ENCODE measurements at places on chromosomes 5 and 9.

DNA sequence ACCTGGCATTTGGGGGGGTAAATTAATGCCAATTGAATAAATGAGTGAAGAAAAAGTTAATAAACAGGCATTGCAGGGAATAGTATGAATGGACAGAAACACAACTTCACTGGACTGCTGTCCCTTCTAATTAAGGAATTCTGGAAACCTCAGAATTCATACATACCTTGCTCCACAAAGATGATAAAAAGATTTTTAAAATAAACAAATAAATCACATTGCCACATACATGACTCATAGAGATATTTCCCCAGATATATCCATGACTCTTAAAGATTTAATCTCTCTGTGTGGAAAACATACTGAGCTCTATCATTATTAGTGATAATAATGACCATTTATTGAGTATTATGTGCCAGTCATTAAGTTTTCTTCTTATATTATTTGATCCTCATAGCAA is 469.0 kb upstream of the MEF2C start:
- DNase-seq = no peak

- DNase-seq = no peak
Measured at GRCh38 chr5:62282064-62282463, 23.9 kb upstream of the KIF2A start.

DNA sequence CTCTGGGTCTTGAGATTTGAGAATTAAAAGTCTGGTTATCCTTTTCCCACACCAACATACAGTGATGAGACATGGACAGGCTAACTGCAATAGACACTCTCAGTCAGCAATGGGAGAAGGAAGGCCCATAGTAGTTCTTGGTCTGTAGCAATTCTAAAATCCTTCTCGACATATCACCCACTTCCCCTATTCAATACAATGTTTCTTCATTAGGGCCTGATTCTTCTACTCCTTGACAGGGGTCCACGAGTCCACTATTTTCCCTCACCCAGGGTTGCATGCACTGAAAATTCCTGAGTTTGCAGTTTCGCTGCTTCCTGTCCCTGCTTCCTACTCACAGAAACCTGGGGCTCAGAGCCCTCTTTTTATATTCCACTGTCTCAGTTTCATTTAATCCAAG is 402.8 kb downstream of the MAT2B start:
- no peak for DNase-seq

DNA sequence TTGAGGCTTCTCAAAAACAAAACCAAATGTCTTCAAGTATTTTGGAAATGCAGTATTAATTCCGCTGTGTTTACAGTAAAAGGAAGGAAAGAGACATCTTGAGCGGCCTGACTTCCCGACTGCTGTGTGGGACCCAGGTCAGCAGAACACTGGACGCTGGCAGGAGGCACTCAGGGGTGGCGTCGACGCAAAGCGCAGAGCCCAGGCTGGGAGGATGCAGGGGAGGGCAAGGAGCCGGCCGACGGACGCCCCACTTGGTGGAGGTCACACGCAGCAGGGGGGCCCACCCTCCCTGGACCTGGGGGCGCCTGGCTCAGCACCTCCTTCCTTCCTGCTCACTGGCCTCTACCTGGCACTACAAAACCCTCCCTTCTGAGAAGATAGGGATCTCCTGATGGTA is 19.7 kb downstream of the SLC12A7 start:
- DNase-seq = no peak

DNA sequence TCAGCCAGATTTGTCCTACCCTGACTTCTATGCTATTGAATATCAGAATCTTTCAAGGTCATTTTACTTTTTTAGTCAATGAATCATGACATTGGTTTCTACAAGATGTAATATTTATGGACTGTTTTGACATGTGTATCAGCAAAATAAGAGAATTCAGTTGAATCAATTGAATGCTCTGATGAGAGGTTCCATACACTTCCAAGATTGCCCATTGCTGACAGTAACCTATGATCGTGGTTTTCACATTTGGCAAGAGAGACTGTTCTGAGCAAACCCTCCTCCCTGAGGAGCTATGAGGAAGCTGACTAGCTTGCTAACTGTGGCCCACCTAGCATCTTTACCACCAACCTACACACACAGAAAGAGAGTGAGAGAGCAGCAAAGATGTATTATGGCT is 56.7 kb upstream of the FST start:
- DNase-seq = no peak

GRCh38 chr9:28329323-28329722 is 756.0 kb upstream of the C9orf72 start:
- DNase-seq = no peak

DNA sequence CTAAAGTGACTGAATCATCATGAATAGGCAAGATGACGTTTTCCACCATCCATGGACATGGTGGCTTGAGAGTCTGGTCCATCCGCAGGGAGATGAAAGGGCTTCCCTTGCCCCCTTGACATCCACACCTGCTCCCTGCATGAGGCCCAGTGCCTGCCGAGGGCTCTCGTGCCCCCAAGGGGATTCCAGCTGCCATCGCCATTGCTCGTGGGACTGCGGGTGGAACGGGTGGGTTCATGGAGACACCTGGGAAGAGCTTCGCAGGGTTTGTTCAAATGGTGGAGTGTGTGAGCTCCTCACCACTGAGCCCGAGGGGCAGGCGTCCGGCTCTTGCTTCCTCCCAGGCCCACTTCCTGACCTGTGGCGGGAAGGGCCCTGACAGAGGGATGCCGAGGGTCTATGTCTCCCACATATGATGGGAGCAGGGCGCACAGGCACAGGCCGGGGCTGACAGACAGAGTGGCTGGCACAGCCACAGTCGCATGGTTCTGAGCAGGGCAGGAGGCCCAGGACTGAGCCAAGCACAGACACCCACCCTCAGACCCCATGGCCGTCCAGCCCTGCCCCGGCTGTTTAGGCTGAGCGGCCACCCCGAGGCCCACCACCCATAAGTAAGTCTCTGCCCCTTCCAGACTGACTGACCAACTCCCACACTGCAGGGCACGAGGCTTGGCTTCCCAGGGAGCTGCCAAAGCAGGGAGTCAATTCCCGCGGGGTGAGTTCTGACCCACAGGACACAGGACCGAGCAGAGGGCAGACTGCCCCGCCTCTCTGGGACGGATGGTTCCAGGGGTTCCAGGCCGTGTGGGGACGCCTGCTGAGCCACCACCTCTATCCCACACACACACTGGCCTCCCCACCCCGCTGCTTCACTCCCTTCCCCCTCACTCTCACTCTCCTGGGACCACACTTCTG is 70.0 kb upstream of the PPP1R26 start:
- no peak for DNase-seq

GRCh38 chr5:90264689-90265544 is 144.6 kb downstream of the CETN3 start:
- DNase-seq = no peak

- no peak for DNase-seq
Measured at GRCh38 chr5:122173474-122174415, 44.4 kb downstream of the ZNF474 start.

GRCh38 chr9:81822301-81822865 is 105.8 kb upstream of the SPATA31D4 start:
- DNase-seq = no peak

DNA sequence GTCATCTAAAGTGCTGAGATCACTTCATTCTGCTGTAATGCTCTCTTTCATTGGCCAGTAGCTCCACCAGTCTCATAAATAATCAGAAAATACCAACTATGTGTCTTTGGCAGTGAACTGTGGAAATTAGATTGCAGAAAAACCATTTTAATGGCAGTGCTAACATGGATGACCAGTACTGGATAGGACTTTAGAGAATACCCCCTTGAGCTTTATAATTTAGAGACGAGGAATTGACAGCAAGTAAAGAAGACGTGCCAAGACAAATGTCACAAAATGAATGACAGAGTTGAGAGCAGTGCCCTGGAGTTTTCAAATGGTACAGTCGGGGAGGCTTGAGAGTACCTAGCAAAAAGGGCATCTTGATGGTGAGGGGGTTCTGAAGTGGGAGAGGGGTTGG is 5.8 kb downstream of the MSANTD3 start:
- no peak for DNase-seq

DNA sequence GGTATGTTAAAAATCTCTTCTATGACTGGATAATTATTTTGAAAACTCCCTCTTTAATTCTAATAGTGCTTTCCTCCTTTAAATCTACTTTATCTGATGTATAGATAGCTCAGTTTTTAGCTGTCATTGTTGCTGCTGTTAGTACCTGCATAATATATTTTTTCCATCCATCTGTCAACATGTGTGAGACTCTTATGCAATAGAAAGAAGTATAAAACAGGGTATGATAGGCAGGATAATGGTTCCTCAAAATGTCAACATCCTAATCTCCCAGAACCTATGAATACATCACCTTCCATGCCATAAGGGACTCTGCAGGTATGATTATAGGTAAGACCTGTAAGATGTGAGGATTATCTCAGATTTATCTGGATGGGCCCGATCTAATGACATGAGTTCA is 136.9 kb upstream of the LHFPL2 start:
- no peak for DNase-seq

- DNase-seq = no peak
Measured at GRCh38 chr9:89871871-89872331, 267.1 kb downstream of the GADD45G start.

DNA sequence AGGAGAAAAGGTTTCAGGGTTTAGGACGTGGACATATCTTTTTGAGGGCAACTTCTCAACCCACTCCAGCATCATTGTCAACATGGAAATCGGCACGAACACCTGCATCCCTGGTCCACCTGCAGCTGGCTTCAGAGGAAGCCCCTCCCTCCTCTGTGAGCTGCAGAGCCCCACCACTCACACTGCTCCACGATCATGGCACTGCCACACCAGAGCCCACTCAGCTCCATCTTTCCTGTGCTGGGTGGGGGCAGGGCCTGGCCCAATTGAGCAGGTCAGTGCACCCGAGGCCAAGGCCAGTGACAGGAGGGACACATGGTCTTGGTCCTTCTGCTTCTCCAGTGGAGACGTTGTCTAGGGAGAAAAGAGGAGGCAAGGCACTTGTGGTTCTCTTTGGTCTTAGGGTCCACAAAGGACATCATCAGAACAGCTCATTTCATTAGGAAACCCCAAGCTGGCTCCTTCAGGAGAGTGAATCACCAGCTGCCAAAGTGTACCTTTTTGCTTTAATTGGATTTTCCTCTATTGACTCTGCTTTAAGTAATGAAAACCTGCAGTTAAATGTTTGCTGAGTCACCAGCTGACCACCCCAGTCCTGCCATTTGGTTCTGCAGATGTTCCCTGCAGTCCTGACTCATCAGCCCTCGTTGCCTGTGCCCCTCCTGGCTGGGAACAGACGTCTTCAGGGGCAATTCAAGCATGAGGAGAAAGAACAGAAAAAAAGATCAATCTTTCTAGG is 56.2 kb downstream of the UBE2QL1 start:
- DNase-seq = no peak

DNA sequence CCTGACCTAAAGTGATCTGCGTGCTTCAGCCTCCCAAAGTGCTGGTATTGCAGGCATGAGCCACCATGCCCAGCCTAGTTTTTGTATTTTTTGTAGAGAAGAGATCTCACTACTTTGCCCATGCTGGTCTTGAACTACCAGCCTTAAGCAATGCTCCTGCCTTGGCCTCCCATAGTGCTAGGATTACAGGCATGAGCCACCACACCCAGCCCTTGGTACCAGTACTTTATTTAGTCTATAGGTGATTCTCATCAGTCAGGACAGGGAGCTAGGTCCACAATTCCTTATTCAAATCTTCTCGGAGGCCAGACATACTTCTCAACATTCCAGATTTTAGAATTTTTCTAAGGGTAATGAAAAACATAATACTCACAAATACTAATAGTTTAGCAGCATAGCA is 8.4 kb downstream of the ZNF131 start:
- DNase-seq = no peak

GRCh38 chr5:102114525-102115069 is 181.5 kb downstream of the SLCO4C1 start:
- no peak for DNase-seq

DNA sequence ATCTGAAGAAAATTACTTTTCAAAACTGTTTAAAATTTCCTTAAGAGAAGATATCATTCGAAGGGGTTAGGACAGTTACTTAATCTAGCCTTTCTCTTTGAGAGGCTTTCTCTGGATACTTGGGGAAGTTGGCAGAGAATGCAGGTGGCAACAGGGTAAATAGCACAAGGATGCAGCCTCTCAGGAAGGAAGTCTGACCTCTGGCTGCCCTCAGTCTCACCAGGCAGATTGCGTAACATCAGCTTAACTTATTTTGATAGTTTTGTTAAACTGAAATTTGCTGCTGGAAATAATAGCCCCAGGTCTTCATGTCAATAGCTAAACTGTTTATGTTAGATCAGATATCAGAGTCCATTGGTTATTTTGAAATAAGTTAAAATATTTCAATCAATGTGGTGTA is 20.4 kb downstream of the CCDC192 start:
- no peak for DNase-seq

GRCh38 chr5:135569755-135570452 is 8.9 kb downstream of the CXCL14 start:
- DNase-seq = no peak

- peak; percentile 65 for DNase-seq
Measured at GRCh38 chr9:131678499-131679111, 61.3 kb downstream of the RAPGEF1 start.

GRCh38 chr5:17012289-17012688 is 76.2 kb upstream of the MYO10 start:
- no peak for DNase-seq

- DNase-seq = no peak
Measured at GRCh38 chr9:129459547-129460322, 161.2 kb downstream of the C9orf50 start.

DNA sequence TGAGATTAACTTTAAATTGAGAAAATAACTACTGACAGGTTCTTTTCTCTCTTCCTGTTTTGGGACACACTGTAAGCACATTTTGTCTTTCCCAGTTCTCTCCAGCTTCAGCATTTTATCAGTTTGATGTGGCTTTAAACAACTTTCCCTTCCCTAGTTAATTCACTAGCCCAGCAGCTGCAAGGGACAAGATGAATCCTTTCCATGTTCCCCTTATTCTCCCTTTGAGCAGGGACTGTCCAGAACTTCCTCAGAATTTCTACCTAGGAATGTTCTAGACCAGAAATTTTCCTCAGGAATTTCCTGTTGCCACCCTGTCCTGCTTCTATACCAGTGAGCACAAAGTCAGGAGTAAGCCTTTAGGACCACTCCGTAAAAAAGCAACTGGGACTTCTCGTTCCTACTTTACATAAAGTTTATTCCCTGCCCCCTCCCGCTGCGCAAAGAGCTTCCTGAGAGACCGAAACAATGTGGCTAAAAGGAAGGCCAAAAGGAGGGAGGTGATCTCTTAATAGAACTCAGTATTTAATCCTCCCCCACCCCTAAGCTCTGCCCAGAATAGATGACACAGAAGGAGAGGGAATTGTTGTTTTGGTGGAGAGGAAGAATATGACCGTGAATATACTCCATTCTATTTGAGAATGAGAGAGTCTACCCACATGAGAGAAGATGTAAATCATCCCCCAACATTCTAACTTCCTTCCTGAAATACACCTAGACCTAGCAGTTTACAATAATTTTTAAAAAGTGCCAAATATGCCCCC is 61.9 kb downstream of the GLIS3 start:
- DNase-seq = no peak

Measured in activated CD8-positive, alpha-beta memory T cell treated with anti-CD3 and anti-CD28 coated beads for 4 hours (primary cell).